CD4-positive, alpha-beta T cell (primary cell): ENCODE measurements at places on chromosomes 1 and 21.

- no peak for DNase-seq
Observed at GRCh38 chr1:154578058-154578418, 10.5 kb downstream of the CHRNB2 start.

DNA sequence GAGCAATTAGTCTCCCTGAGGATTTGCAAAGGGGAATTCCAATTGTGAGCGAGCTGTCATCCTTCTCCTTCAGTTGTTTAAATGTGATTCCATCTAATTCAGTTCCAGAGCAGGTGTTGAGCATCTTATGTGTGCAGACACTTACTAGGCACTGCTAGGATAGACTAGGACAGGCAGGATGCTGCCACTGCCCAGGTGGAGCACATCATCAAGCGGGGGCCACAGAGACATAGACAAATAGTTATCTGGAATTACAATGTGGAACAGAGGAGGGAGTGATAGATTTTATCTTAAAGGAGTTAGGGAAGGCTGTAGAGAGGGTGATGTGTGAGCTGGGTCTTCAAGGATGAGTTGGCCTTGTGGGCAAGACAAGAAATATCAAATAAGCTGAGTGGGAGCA, 55.9 kb downstream of the CDC7 start:
- DNase-seq: no peak

- DNase-seq: no peak
Observed at GRCh38 chr1:212037900-212038299, 2.4 kb downstream of the DTL start.

DNA sequence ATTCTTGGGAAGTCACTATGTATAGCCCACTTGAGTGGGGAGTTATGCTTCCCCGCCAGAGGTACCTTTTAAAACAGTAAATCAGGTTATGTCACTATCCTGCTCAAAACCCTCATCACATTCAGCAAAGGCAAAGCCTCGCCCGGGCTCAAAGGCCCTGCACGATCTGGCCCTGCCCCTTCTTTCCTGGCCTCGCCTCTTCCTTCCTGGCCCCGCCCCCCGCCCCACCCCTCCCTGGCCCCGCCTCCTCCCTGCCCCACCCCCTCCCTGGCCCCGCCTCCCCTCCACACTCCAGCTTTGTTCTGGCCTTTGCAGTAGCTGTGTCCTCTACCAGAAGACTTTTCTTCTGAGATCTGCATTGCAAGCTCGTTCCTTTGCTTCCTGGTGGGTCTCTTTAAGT, 6.6 kb downstream of the LDLRAD2 start:
- peak; percentile 14 for DNase-seq

GRCh38 chr1:241677201-241677600, 25.1 kb downstream of the WDR64 start:
- peak; percentile 12 for DNase-seq

DNA sequence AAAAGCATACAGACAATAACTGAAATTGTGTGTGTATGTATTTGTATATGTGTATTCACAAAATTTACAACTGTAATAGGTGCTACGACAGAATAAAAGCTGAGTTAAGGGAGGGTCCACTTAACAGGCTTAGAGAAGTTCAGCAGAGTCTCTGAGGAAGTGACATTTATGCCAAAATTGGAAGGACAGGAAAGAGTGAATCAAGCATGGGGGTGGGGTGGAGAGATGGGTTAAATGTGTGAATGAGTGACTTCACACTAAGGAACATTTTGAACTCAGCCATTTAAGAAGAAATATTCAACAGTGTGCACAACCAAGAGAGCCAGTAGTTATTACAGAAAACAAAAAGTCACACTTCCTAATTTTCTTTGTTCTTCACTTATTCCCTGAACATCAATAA, 53.8 kb upstream of the RGS1 start:
- DNase-seq: no peak

- DNase-seq: no peak
Observed at GRCh38 chr1:20411196-20411980, 74.6 kb downstream of the CAMK2N1 start.

GRCh38 chr1:229271448-229272159, 693 bp downstream of the RAB4A start:
- DNase-seq: peak; percentile 66

DNA sequence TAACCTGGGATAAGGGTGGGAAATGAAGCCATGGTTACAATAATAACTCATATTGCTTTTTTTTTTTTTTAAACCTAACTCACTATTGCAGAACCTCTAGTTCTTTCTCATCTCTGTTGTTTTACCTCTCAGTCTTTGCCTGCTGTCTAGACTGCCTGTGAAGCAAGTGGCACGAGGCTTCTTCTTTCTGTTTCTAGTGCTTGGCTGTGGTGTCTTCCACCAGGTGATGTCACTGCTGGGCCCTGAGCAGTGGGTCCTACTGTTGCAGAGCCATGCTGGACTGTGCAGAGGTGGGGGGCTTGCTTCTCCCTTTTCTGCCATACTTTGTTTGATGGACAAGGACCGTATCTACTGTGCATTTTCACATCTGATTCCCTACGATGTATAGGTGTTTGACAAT, 51.7 kb downstream of the ZNF326 start:
- DNase-seq: no peak

DNA sequence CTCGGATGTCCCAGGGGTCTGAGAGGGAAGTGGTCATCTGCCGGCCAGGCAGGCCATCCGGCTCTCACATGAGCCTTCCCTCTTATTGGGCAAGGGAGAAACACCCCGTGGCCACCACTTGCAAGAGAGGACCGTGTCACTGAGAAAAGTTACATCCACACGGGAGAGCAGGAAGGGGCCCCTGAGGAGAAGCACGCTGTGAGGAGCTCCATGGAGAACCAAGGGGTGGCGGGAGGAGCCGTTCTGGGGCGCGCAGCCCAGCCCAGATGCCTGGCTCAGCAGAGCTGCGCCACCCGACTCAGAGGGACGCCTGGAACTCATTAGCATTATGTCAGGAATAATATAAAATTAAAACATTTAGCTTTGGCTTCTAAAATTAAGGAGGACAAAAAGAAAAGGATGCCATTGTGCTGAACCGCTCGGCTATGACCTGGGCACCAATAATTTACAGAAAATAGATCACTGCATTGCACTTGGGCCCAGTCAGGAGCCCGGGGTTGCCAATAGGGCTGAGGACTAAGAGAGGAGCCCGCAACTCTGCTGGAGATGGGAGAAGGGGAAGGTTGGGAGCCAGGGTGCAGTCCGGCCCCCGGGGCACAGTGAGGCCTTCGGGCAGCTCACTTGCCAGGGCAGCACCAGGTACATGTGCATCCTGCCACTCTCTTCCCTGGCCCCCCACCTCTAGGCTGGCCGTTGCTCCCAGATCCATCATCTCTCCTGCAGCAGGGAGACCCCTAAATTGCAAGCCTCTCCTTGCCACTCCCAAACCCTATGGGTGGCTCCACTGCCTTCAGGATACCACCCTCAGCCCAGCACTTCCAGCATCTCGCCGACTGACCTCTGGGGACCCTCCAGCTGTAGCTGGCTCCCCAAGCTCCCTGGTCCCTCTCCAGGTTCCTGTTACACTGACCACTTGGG, 84.8 kb downstream of the DMRTB1 start:
- no peak for DNase-seq

DNA sequence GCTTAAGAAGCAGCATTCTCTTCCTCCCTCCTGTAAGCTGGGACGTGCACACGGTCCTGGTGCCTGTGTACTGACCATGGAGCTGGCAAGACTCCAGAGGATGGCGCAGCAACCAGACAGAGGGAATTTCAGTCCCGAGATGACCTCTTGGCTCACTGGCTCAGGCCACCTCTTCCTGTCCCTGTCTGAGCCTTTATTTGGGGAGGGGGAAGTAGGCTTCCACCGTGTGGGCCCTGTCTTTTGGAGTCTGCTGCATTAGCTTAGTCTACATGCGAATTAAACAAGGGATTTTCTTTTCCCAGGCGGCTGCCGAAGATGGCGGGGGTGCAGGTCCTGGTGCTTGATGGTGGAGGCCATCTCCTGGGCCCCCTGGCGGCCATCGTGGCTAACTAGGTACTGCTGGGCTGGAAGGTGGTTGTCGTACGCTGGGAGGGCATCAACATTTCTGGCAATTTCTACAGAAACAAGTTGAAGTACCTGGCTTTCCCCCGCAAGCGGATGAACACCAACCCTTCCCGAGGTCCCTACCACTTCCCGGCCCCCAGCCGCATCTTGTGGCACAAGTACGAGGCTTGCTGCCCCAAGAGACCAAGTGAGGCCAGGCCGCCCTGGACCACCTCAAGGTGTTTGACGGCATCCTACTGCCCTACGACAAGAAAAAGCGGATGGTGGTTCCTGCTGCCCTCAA, 10.2 kb downstream of the IL24 start:
- DNase-seq: no peak

- DNase-seq: no peak
Observed at GRCh38 chr1:229478852-229479251, 29.3 kb downstream of the NUP133 start.

- DNase-seq: no peak
Observed at GRCh38 chr1:99645699-99646531, at the start of gene PALMD. TSS of gene PALMD (plus strand) at chr1:99646113. CDS start at chr1:99646318, 205 bp downstream.

GRCh38 chr1:111904478-111905218, 84.8 kb downstream of the KCND3 start:
- DNase-seq: no peak

DNA sequence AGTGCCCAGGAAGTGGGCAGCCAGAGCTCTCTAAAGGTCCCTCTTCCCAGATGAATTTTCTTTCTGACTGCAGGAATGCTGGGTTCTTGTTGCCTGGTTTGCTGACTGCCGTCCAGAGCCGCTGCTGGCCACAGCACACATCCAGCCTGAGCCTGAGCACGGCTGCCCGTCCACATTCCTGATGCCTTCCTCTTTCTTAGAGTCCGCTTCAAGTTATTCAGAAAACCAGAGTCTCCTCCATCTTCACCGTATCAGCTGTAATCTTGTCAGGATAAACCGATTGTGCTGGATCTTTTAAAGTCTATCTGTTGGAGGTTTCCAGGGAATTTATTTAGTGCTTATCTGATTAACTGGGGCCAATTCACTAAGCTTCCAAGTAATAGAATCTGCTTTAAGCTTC, 84.8 kb upstream of the BCAR3 start:
- DNase-seq: no peak

DNA sequence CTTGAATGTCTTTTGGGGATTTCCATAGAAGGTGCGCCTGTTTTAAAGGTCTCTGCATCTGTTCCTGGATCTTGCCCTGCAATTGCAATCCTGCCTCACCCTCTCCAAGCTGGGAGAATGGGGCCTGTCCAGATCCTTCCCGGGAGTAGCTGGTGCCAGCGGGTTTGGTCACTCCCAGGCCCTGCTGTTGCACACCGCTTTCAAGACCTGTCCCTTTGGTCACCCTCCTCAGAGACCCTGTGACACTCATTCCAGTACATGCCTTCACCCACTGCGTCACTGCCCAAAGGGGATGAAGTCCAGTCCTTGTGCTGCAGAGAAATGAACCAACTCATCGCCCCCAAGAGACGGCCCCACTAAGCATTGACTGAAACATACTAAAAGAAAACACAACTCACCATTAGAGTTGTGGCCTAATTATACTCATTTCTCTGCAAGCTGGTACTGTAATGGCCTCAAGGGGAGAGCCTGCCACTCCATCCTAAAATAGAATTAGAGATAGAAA, 1.9 kb upstream of the IRF2BP2 start:
- peak; percentile 26 for DNase-seq

GRCh38 chr1:43207229-43207853, 35.2 kb downstream of the CFAP57 start:
- DNase-seq: no peak

DNA sequence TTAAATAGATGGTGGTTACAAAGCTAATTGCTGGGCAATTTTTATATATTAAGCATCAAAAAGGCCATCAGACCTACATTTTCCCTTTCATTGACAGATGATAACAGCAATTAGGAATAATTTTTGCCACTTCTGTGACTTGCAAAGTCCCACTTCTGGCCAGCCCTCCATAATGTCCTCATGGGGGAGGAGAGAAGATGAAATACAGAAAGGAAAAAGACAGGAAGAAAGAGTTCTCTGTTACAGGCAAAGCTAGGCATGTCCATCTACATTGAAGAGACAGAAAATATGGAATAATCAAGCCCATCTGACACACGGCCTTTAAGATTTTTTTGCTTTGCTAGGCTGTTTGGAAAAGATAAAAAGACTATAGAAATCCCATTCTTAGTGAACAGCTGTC, 108.0 kb downstream of the ENAH start:
- no peak for DNase-seq

- DNase-seq: no peak
Observed at GRCh38 chr1:64866689-64867088, 99.7 kb downstream of the JAK1 start.

GRCh38 chr1:207033302-207033701, 746 bp upstream of the C1orf116 start:
- no peak for DNase-seq

DNA sequence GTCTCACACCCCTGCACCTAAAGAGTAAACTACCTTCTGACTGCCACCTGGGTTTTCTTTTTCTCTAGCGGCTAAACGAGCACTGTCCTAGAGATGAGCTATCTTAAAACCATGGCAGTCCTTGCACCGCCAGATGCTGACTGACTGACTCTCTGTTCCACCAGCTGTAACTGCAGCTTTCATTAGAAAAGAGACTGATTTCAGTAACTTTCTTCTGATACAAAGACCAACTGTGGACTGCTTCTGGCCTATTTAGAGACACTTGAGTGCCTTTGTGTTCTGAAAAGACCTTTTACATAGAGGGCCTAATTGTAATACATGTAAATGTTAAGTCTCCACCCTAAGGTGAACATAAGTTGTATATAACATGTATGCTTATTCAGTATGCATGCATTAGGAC, 152.5 kb downstream of the DISC1 start:
- DNase-seq: no peak

- DNase-seq: no peak
Observed at GRCh38 chr1:28037206-28037605, 51.2 kb downstream of the EYA3 start.

DNA sequence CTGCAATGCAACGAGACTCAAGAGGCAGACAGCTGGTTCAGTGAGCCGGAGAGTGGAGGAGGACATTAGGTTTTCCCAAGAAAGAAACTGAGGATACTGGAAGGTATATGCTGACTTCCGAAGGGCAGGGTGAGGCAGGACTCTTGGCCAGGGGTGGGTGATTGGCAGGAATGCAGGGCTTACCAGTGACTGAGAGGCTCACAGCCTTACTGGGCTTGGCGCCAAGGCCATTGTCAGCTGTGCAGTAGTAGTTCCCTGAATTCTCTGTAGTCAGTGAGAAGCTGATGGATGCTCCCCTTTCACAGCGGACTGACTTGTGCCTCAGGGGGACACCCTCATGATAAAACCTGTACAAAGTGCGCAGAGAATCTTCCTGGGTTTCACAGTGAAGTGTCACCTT, 9.6 kb downstream of the FCRL5 start:
- DNase-seq: no peak

- peak; percentile 34 for DNase-seq
Observed at GRCh38 chr1:108643492-108644335, 17.2 kb downstream of the HENMT1 start.

GRCh38 chr1:22889213-22889827, 83.3 kb downstream of the LACTBL1 start:
- DNase-seq: no peak

- DNase-seq: no peak
Observed at GRCh38 chr1:186750257-186750656, 70.0 kb upstream of the PTGS2 start.

- DNase-seq: no peak
Observed at GRCh38 chr1:180255536-180256340, 25.7 kb downstream of the LHX4 start.
